ENCODE measurements at places on chromosomes 2 and 18.

DNA sequence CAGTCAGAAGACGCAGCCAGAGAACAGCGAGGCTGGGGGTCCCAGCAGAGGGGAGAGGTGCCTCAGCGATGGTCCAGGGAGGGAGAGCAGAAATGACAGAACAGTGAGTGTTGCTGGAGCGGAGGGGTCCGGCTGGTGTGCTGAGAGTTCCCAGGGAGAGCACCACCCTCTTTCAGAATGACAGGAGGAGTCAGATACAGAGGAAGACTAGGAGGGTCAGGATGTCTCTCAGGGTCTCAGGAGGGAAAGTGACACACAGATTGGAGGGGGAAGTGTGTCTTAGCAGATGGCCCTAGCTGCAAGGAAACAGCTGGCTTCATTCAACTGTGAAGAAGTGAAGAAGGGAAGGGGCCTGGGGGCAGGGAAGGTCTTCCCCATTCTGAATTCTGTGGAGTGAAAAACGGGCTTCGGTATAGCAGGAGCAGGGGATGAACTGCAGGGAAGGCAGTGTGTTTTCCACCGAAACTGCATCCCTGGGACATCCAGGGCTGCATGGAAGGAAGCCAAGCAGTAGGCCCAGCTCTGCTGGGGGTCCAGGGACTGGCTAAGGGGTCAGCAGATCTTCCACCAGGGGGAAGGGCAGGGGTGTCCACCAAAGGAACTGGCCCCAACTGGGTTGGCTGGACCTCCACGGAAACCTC lies 90.0 kb upstream of the OTOS start:
- no peaks in the 10 kb centered on the region for H3K27me3 ChIP-seq
- H3K36me3 ChIP-seq, result no peaks in the 10 kb centered on the region
- DNase-seq, result no peak
- H3K27ac ChIP-seq, result no peak overlapping the region

DNA sequence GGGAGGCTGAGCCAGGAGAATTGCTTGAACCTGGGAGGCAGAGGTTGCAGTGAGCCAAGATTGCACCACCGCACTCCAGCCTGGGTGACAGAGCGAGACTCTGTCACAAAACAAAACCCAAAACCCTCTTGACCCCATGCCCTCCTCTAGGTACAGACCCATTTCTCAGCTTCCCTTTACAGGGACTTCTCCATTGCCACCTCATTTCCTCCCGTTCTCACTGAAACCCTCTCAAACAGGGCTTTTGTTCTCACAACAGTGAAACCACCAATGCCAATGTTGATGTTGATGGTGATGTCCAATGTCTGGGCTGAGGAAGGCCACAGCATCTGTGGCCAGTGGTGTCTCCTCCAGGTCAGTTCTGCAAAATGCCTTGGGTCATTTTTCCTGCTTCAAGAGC lies 69.0 kb upstream of the ZCCHC2 start:
- no peak overlapping the region for H3K4me3 ChIP-seq
- H3K36me3 ChIP-seq, result no peaks in the 10 kb centered on the region
- no peak for DNase-seq
- peaks cover 8% of the 10 kb centered on the region for H3K4me1 ChIP-seq

DNA sequence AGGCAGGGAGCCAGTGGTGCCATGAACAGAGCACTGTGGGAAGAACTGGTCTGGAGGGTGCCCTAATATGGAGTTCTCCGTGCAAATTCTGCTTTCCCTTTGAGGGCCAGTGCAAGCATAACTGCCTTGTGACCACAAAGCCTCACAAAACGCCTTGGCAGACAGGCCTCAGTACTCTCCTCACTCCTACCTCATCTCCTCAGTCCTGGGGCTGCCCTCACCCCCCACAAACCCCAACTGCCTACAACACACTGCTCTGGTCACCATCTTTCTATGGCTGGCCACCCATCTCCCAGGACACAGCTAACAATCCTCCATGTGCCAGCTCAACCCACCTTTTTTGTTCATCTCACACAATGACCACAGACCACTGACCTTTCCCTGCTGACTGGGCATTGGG lies 8.9 kb downstream of the COX5B start:
- no peaks in the 10 kb centered on the region for H3K27me3 ChIP-seq
- H3K4me1 ChIP-seq, result no peaks in the 10 kb centered on the region
- no peak overlapping the region for H3K4me3 ChIP-seq
- DNase-seq, result no peak

GRCh38 chr2:48107326-48107925 lies 201.1 kb upstream of the FBXO11 start:
- no peaks in the 10 kb centered on the region for H3K36me3 ChIP-seq
- DNase-seq, result peak; percentile 27
- no peak overlapping the region for H3K4me3 ChIP-seq
- no peak overlapping the region for H3K27ac ChIP-seq
- H3K4me1 ChIP-seq, result peaks cover 22% of the 10 kb centered on the region
- H3K27me3 ChIP-seq, result no peaks in the 10 kb centered on the region
